ENCODE measurements at places on chromosomes 16 and 17. TPM values are rescaled to one million over a fixed set of nuclear protein-coding genes. Genes with fewer than 3 reads are reported as not detected.
A peak's percentile ranks its signal among the peaks of the same experiment; 100 is the strongest.

TEKT5 gene
- total RNA-seq = not detected

OR2C1 gene
- not detected for total RNA-seq

SMPD3 gene
- total RNA-seq = 0.10 TPM

GRCh38 chr17:79747508-79748294 lies 17.0 kb downstream of the ENPP7 start:
- no peak for DNase-seq

GRCh38 chr16:84595052-84595481 lies 22.8 kb downstream of the COTL1 start:
- no peak for DNase-seq

- DNase-seq = no peak
Measured at GRCh38 chr17:6610011-6610410, 30.5 kb downstream of the KIAA0753 start.

DNA sequence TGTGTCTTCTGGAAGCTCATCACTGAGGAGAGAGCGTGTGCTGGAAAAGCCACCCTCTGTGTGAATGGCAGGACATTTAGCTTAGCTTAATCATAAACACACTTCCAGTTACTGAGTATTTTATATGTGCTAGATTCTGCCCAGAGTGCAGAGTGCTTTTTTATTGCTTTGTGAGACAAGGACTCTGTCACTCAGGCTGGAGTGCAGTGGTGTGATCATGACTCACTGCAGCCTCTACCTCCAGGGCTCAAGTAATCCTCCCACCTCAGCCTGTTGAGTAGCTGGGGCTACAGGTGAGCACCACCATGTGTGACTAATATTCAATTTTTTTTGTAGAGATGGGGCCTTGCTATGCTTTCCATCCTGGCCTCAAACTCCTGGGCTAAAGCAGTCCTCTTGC lies 61.4 kb upstream of the IRX3 start:
- DNase-seq = no peak

DNA sequence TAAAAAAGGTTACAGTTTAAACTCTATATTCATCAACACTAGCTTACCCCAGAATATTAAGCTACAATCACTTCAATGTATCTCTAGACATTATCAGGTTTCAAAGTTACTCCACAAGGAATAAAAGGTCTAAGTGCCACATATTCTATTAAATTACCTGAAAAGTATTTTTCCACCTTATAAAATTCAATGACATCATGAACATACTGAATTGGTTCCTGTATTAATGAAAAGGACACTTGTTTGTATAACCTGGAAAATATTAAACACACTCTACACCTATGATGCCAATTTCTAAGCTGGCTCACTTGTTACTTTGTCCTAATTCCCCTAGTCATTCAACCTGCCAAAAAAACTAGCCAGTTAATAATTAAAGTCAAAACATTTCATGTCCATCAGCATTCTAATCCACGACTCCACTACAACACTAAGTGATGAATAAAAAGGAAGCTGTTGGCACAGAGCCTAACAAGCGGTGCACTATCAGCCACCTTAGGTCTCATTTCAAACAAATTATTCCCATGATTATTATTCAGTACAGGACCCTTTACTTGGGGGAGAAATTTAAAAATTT lies 12.2 kb downstream of the MED13 start:
- DNase-seq = no peak

GRCh38 chr16:2339521-2340484 lies 725 bp downstream of the ABCA3 start:
- DNase-seq = peak; percentile 69

DNA sequence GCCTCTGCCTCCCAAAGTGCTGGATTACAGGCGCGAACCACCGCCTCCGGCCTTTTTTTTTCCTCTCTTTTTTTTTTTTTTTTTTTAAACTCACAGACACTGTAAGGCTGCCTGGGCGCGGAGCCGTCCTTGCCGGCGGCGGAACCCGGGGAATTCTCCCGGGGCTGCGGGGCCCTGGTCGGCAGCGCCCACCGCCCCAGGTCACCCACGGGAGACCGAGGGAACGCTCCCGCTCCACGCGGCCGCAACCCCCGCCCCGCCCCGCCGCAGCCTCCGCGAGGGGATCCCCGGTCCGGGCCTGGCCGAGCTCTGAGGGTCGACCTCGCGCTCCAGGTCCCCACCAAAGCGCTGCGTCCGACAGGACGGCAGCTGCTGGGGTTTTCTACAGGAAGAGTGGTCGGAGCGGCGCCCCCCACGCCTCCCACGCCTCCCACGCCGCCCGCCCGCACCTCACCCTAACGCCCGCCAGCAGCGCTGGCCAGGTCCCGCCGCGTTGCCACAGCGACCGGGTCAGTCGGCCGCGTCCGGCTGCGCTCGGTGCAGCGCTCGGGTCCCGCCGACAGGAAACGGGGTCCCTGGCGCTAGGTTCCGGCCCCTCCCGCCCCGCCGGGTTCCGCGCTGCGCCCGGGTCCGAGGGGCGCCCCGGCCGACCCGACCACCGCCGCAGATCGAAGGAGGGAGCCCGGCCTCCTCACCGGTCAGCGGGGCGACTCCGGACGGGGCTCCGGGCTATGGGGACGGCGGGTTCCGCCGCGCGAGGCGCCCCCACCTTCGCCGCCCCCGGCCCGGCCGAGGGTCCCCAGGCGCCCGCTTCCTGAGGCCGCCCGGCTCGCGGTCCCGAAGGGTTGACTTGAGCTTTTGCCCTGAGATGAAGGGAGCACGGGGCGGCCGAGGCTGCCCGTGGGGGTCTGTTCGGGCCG lies at the start of gene CCDC57:
Gene CCDC57 (minus strand): TSS at position 512 of the 920 bp plus-strand sequence. CDS start 10,898 bp downstream, outside the sequence.
- DNase-seq = peak; percentile 83

GRCh38 chr17:9292561-9292941 lies 271.2 kb downstream of the NTN1 start:
- no peak for DNase-seq

GRCh38 chr16:85391175-85391707 lies 221.9 kb upstream of the GSE1 start:
- DNase-seq = peak; percentile 14

GRCh38 chr16:2335286-2335895 lies 5.1 kb downstream of the ABCA3 start:
- DNase-seq = no peak

DNA sequence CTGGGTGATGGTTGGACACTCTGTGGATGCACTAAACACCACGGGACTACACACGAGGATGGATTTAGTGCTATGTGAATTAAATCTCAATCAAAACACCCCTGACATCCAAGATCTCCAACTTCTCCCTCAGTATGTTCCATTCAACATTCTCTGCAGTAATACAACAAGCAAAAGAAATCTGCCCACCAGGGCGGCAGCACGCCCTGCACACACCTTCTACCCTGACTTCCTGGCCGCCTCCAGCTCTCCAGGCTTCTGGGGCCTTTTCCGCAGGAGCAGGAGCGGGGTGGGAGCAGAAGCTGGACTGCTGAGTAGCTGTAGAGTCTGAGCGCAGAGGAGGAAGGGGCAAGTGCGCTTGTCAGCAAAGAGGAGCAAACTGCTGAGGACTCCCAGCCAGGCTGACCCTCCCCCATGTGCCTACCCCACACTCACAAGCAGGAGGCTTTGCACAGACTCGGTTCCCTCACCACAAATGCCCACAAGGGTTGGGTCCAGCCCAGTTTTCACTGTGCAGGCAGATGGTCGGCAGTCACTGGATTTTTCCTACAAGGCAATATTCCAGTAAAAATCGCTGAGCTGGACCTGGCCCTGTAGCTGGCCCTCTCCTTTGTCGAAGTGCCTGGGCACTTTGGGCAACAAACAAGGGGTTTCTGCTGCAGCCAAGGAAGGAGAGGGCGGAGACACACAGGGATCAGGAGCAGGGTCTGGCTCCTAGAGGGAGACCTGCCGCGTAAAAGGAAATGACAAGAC lies 22.8 kb downstream of the ZDHHC7 start:
- no peak for DNase-seq

- no peak for DNase-seq
Measured at GRCh38 chr17:63138713-63139112, 172.7 kb downstream of the TANC2 start.

GRCh38 chr17:55162556-55162946 lies 102.2 kb upstream of the HLF start:
- DNase-seq = no peak

- no peak for DNase-seq
Measured at GRCh38 chr17:3968886-3969524, 4.8 kb upstream of the ATP2A3 start.

GRCh38 chr17:36609498-36609862 lies 8.1 kb downstream of the MRM1 start:
- no peak for DNase-seq

DNA sequence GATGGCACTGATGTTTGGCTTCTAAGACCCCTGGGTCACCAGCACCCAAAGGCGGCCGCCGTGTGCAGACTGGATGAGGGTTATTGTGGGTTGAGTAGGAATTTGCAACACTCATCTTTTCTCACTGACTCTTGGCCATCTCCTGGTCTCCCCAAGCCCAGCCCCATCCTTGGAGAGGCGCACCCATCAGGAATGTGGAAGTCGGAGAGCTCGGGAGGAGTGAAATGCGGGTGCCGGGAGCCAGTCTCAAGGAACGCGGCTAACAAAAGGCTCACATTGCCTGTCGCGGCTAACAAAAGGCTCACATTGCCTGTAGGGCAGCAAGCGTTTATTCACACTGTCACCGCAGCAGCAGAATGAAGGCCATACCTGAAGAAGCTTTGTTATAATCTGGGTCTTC lies 248.6 kb downstream of the FOXL1 start:
- no peak for DNase-seq

DNA sequence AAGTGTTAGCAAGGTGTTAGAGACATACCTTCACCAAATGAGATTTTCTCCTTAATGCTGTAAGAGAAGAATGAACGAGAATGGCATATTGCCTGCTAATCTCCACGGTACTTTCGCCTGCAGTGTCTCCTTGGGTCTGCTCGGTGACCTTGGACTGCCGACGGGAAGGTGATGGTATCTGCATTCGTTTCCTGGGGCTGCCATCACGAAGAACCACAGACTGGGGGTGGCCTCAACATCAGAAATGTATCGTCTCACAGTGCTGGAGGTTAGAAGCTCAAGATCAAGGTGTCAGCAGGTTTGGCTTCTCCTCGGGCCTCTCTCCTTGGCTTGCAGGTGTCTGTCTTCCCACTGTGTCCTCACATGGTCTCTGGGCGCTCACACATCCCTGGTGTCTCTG lies 86.3 kb upstream of the TNRC6C start:
- DNase-seq = no peak

- DNase-seq = no peak
Measured at GRCh38 chr16:12805066-12805465, 1.4 kb upstream of the CPPED1 start.

Data from heart left ventricle (tissue), 16 donors.